ENCODE measurements at places on chromosomes 7 and 10.

DNA sequence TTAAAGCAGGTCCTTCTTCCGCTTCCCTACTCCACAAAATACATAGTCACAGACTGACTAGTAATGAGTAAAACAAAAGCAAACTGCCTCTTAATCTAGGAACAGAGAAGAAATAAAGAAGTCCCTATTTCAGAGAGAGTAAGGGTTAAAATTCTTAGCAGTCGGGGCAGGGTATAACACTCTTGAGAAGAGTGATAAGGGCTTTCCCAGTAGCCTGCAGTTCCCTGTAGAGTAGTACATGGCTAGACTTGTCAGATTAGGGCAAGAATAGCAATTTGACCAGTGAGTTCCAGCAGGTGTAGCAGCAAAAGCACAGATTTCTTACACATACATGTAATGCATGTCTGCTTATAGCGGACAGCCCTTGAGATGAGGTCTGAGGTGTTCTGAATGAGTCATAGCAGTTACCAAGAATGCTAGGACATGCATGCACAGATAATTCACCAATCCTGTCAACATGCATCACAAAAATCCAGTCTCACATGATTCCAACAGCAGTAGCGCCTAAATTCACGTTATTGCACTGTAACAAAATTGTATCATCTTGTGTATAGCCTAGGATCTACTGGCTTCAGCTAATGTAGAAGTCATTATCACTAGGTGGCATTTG, 40.7 kb downstream of the BTRC start:
- no peak for DNase-seq

GRCh38 chr10:95504246-95504691, 56.9 kb downstream of the SORBS1 start:
- no peak for DNase-seq

- no peak for DNase-seq
These were observed 160.5 kb downstream of the ARID5B start for GRCh38 chr10:62062028-62062427.

DNA sequence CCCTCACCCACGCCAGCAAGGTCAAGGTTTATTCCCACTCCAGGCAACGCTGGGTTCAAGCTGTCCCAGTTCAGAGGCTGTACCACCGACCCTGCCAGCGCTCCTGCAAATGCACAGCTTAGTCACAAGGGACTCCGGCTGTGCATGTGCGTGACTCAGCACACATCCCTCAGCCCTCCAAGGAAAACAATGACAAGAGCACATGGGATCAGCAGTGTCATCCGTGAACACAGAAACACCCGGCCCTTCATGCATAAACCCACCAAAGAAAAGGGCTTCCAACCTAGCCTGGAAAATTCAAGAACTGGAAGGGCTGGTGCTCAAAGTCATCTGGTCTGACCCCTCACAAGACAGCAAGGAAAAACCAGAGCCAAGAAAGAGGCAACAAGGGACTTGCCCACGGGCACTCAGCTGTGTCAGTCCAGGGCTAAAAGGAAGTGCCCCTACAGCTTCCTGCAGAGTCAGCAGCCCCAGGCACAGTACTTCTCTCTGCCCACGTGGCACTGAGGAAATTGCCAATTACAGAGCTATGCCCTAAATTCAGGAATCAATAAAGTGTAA, 106.1 kb downstream of the KCNMA1 start:
- DNase-seq = no peak

- DNase-seq = peak; percentile 48
These were observed 68.4 kb downstream of the IKZF1 start for GRCh38 chr7:50372923-50373322.

GRCh38 chr7:74202841-74203556, 6.8 kb upstream of the LAT2 start:
- peak; percentile 44 for DNase-seq

GRCh38 chr10:101558671-101559595, 29.1 kb downstream of the POLL start:
- no peak for DNase-seq

GRCh38 chr10:96637709-96638108, 50.9 kb upstream of the TM9SF3 start:
- no peak for DNase-seq

DNA sequence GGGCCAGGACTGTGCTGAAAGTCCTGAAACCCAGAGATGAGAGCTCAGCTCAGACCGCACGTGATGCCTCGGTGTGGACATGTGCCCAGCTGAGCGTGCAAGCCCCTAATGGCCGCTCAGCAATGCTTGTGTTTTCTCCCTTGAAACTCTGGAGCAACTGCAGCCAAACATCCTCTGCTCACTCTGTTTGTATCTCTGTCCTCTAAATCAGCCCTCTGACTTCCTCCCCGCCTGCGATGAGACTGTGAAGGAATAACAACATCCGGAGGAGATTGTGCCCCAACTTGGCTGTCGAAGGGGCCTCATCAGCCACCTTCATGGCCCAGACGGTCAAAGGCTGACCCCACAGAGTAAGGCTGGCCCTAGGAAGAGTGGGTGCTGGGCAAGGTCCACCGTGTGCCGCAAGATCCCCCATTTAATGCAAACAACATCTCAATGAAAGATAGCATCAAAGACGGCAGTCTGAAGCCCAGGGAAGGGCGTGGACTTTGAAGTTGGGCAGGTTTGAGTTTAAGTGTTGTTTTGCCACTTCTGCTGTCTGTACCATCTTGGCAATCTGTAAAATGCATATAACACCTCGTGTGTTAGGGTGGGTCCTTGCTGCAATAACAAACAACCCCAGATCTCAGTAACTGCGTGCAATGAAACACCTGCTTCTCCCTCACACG, 39.9 kb downstream of the CALML3 start:
- peak; percentile 49 for DNase-seq

- DNase-seq = no peak
These were observed 92.8 kb upstream of the FEZF1 start for GRCh38 chr7:122397381-122397780.

- DNase-seq = no peak
These were observed 200.1 kb downstream of the SLC25A13 start for GRCh38 chr7:96121752-96122151.
